H7 (cell line): ENCODE measurements at places on chromosomes 3 and 15. TPM values are rescaled to one million over a fixed set of nuclear protein-coding genes. Genes with fewer than 3 reads are reported as not detected.

Gene CD80
- not detected in 2 replicates for total RNA-seq

Gene LRTM1
- not detected in 2 replicates for total RNA-seq

Gene ZKSCAN7
- total RNA-seq = 6.5 and 13.0 TPM in 2 replicates

Gene SERINC4
- 0.22 and 0.38 TPM in 2 replicates for total RNA-seq

Gene SEMA6D
- 2.7 and 5.5 TPM in 2 replicates for total RNA-seq

Gene TRPM1
- 0.48 and 0.89 TPM in 2 replicates for total RNA-seq

Gene TRNT1
- total RNA-seq = 14.3 and 14.7 TPM in 2 replicates
